ENCODE measurements at places on chromosomes 6 and 20. TPM values are rescaled to one million over a fixed set of nuclear protein-coding genes. Genes with fewer than 3 reads are reported as not detected.

FUCA2 gene
- 6.7 TPM for total RNA-seq

POLR1C gene
- total RNA-seq, result 52.9 TPM

FAM83B gene
- not detected for total RNA-seq

DOK5 gene
- 2.1 TPM for total RNA-seq

BCAS1 gene
- total RNA-seq, result 0.09 TPM

MCHR2 gene
- not detected for total RNA-seq

HDGFL1 gene
- total RNA-seq, result not detected

CLIC5 gene
- 2.2 TPM for total RNA-seq

BHLHE23 gene
- not detected for total RNA-seq

SNTA1 gene
- total RNA-seq, result 5.0 TPM

GGTLC1 gene
- not detected for total RNA-seq

KHDC1L gene
- total RNA-seq, result not detected

SMOC2 gene
- not detected for total RNA-seq
